ENCODE measurements at places on chromosomes 12 and 14.
A peak's percentile ranks its signal among the peaks of the same experiment; 100 is the strongest.

GRCh38 chr14:72962829-72963312 lies 36.6 kb downstream of the DCAF4 start:
- DNase-seq, result no peak
- H3K4me3 ChIP-seq, result no peak overlapping the region
- no peak overlapping the region for H3K27ac ChIP-seq
- H3K36me3 ChIP-seq, result peaks cover 33% of the 10 kb centered on the region
- no peaks in the 10 kb centered on the region for H3K4me1 ChIP-seq
- H3K27me3 ChIP-seq, result no peaks in the 10 kb centered on the region

DNA sequence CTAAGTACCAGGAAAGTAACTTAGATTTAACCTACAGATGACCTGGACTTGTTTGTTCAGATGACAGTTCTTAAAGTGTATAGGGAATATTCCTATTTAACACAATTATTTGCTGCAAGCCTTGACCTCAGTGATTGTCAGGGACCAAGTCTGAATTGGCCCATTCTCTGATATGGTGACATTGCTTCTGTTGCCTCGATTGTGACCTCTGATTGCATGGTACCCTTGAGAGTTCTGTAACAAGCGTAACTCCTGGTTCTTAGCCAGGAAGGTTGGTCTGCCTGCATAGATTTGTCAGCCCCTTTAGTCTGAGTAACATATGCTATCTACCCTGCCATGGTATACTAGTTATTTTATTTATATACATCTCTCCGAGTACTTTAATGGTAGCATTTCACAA lies 93.8 kb upstream of the ALX1 start:
- no peaks in the 10 kb centered on the region for H3K36me3 ChIP-seq
- no peak for DNase-seq
- no peaks in the 10 kb centered on the region for H3K4me1 ChIP-seq
- no peak overlapping the region for H3K27ac ChIP-seq
- no peaks in the 10 kb centered on the region for H3K27me3 ChIP-seq
- no peak overlapping the region for H3K4me3 ChIP-seq

DNA sequence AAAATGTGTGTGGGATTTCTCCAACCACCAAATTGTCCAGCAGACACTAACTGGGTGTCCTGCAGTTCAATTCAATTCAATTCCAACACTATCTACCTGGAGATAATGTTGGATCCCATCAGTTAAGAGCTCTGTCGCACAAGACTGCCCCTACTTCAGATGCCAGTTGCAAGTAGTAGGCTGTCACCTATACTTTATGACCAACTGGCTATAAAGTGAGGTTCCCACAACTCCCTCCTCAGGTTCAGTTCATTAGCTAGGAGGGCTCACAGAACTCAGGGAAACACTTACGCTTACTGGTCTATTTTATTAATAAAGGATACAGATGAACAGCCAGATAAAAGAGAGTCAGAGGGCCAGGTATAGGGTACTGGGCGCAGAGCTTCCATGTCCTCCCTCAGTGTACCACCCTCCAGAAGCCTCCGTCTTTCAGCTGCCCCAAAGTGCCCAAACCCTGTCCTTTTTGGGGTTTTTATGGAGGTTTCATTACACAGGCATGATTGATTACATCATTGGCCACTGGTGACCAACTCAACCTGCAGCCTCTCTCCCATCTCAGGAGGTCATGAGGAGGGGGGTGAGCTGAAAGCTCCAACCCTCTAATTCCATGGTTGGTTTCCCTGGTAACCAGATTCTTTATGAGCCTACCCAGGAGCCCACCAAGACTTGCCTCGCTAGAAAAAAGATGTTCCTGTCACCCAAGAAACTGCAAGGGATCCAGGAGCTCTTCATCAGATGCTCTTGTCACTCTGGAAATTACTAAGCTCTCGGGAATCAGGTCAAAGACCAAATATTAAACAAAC lies 7.5 kb upstream of the SERPINA5 start:
- H3K4me1 ChIP-seq, result no peaks in the 10 kb centered on the region
- no peak overlapping the region for H3K4me3 ChIP-seq

- H3K4me3 ChIP-seq, result no peak overlapping the region
- H3K27ac ChIP-seq, result no peak overlapping the region
- peaks cover 3% of the 10 kb centered on the region for H3K4me1 ChIP-seq
- no peak for DNase-seq
Measured at GRCh38 chr14:54362759-54363437, 33.9 kb upstream of the CDKN3 start.

- no peak overlapping the region for H3K27ac ChIP-seq
- no peak for DNase-seq
- no peaks in the 10 kb centered on the region for H3K27me3 ChIP-seq
- no peak overlapping the region for H3K4me3 ChIP-seq
- H3K4me1 ChIP-seq, result no peaks in the 10 kb centered on the region
Measured at GRCh38 chr12:102629262-102629888, 149.0 kb upstream of the IGF1 start.

DNA sequence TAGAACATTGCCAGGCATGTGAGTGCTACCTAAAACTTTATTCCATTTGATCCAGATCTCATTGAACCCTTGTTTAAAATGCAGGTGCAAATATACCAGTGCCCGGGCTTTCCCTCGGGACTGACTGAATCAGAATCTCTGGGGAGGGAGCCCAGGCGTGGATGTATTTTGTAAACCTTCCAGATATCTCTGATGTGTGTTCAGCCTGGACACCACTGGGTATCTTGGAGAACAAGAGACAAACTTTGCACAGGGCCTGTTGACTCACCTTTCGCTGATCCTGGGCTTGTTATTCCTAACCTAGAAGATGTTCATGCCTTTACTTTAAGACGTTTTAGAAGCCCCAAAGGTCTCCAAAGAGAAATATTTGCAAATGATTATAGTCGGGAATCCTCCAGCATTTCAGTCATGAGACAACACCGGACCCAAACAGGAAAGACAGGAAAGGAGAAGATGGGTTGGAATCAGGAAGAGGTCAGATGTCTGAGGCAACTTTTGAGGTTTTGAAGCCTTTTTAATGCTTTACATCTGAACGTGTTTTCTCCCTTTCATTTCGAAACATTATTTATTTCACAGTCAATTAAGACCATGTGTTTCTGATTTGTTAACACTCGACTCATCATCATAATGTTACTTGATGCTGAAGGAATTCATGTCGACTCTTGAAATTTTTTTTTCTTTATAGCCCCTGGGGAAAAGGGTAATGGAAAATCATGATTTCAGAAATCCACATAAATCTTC lies 118.6 kb downstream of the PLXNC1 start:
- no peaks in the 10 kb centered on the region for H3K36me3 ChIP-seq
- H3K4me3 ChIP-seq, result no peak overlapping the region
- no peaks in the 10 kb centered on the region for H3K27me3 ChIP-seq
- DNase-seq, result no peak
- peaks cover 36% of the 10 kb centered on the region for H3K4me1 ChIP-seq
- peak overlapping the region; percentile 17 for H3K27ac ChIP-seq

DNA sequence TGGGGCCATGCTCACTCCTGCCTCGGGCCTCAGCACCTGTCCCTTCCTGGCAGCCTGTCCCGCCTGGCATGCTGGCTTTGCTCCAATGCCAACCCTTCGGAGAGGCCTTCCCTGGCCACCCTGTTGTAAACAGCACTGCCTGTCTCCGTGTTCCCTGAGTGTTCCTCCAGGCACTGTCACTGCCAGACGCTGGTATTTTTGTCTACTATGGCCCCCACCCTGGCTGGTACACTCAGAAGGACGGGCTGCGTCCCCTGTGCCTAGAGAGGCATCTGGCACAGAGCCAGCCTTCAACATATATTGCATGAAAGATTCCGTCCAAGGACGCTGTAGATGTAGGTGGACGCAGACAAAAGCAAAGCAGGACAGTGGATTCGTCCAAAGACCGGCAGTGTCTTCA lies 2.7 kb upstream of the ASPG start:
- peaks cover 11% of the 10 kb centered on the region for H3K27me3 ChIP-seq
- no peaks in the 10 kb centered on the region for H3K36me3 ChIP-seq
- DNase-seq, result peak; percentile 73

GRCh38 chr14:73712071-73712506 lies 2.1 kb downstream of the PNMA1 start:
- H3K27me3 ChIP-seq, result no peaks in the 10 kb centered on the region
- H3K27ac ChIP-seq, result peak overlapping the region; percentile 88
- H3K4me1 ChIP-seq, result peaks cover 28% of the 10 kb centered on the region
- peak overlapping the region; percentile 69 for H3K4me3 ChIP-seq

GRCh38 chr14:84027351-84027750 lies 1502.6 kb upstream of the FLRT2 start:
- H3K4me1 ChIP-seq, result no peaks in the 10 kb centered on the region
- no peaks in the 10 kb centered on the region for H3K27me3 ChIP-seq
- no peaks in the 10 kb centered on the region for H3K36me3 ChIP-seq
- no peak for DNase-seq
- no peak overlapping the region for H3K27ac ChIP-seq
- H3K4me3 ChIP-seq, result no peak overlapping the region

DNA sequence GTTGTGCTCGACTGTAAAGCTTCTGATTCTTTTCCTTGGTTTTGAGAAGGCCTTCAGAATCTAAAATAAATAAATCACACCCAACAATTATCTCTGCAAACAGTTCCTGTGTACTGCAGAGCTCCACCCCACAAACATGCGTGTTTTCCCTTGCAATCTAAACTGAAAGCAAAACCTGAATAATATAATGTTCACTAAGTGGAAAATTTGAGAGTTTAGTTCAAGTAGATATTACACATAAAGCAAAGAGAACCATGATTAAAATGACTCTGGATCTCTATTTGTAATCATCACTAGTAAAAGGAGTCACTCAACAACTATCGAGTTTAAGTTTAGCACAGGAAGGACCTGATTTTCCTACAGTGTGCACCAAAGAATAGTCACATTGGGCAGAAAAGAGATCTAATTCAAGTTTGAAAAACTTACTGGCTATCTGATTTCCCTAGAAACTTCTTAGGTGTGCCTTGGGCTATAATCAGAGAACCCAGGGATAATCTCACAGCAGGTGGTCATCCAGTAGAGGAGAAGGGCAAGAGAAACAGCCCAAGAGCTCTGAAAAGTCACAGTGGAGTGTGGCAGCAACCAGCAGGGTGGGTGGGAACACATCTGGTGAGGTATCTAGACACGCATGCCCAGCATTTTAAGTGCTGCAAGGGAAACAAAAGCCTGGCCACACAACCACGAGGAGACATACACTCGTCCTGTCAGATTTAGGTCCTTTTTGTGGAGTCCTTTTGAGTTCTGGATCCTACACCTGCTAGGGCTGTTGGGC lies 25.4 kb downstream of the ATG14 start:
- no peak for DNase-seq
- no peak overlapping the region for H3K27ac ChIP-seq
- peaks cover 84% of the 10 kb centered on the region for H3K36me3 ChIP-seq
- H3K4me3 ChIP-seq, result no peak overlapping the region

- no peak overlapping the region for H3K27ac ChIP-seq
- DNase-seq, result peak; percentile 53
- peaks cover 32% of the 10 kb centered on the region for H3K4me1 ChIP-seq
- no peaks in the 10 kb centered on the region for H3K36me3 ChIP-seq
- H3K4me3 ChIP-seq, result no peak overlapping the region
- peaks cover 94% of the 10 kb centered on the region for H3K27me3 ChIP-seq
Measured at GRCh38 chr14:37597914-37598746, 2.7 kb downstream of the TTC6 start.

Data from heart left ventricle (tissue), 16 donors.